Head of caudate nucleus (tissue), 42 donors: ENCODE measurements at places on chromosomes 3 and 15.

GRCh38 chr3:130425484-130425883, 80.0 kb downstream of the COL6A5 start:
- no peak for DNase-seq

DNA sequence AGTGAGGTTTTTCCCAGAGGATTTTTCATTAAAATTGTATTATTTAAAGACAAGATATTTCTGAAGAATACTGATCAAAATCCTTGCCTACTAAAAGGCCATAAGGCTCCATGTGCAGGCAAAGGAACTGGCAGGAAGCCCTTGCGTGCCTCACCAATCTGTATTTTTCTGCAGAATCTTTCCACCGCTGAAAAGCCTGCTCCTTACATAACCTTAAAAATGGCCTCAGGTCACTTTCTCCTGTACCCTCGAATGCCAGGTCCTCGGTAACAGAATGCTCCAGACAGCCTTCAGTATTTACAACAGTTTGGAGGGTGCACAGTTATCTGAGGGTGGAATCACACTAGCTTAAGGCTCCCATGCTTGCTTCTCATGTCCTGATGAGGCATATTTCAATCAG, 3.2 kb downstream of the MORC1 start:
- no peak for DNase-seq

GRCh38 chr3:30258426-30259392, 347.7 kb upstream of the TGFBR2 start:
- DNase-seq = no peak

GRCh38 chr15:29377161-29377560, 107.5 kb upstream of the NSMCE3 start:
- DNase-seq = no peak

DNA sequence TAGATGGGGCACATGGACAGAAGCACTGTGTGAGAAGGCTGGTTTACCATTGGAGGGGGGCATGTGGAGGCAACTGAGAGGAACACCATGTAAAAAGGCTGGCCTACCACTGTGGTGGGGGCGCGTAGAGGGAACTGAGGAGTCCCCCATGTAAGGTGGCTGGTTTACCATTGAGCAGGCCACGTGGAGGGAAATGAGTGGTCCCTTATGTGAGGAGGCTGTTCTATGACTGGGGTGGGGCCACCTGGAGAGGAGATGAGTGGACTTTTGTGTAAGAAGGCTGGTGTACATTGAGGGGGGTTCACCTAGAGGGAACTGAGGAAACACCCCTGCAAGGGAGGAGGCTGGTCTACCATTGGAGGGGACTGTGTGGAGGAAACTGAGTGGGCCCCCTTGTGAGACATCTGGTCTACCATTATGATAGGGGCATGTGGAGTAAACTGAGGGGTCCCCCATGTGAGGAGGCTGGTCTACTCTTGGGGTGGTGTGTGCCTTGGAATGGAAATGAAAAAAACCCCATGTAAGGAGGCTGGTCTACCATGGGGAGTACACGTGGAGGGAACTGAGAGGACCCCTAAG, 156.9 kb downstream of the FBLN2 start:
- DNase-seq = peak; percentile 6

GRCh38 chr15:62964251-62964650, 78.3 kb upstream of the TPM1 start:
- DNase-seq = no peak

- DNase-seq = no peak
These were observed 116.5 kb downstream of the SLC9A9 start for GRCh38 chr3:143731776-143732175.

DNA sequence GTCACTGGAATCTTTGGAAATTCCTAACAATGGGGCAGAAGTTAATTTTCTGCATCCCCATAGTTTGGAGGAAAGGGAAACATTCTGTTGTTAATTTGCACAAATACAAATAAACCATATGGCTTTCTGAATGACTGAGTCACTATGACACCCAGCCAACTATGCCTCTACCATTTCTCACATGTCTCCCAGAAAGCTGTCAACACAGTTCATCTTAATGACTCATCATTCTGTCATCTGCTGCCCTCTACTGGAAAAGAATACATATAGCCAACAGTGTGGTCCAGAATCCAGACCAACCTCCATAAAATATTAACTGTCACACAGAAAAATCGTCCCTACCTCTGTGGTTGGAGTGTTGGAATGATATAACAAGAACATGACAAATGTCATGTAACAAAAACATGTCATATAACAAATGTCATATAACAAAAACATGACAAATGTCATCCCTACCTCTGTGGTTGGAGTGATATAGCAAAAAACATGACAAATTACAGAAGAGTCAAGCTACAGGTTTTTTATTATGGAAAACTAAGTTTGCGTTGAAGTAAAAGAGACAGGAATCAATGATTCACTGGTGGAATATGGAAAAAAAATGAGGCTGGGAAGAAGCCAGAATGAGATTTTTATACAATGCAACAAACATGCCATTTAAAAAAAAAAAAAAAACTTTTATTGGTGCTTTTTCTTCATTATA, 47.7 kb upstream of the GYG1 start:
- DNase-seq = no peak

GRCh38 chr3:117995842-117996437, 1038.7 kb downstream of the IGSF11 start:
- DNase-seq = no peak

DNA sequence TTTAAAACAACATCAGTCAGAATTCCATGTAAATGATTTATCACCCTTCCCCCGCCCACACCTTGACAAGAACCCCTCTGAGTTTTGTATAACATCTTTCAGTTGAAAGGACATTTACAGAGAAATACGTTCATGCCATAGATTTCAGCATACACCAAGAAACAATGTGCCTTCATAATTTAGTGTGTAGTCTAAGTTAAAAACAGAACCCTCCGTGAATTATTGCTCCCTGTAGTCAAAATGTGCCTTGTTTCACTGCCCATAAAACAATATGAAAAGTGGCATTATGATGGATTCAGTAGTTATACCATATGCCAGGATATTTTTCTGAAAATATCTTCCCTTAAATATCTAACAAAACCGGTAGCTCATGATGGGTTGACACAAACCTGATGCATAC, 953.9 kb downstream of the GBE1 start:
- no peak for DNase-seq

- DNase-seq = no peak
These were observed 32.6 kb downstream of the ATP2C1 start for GRCh38 chr3:130926504-130926903.

DNA sequence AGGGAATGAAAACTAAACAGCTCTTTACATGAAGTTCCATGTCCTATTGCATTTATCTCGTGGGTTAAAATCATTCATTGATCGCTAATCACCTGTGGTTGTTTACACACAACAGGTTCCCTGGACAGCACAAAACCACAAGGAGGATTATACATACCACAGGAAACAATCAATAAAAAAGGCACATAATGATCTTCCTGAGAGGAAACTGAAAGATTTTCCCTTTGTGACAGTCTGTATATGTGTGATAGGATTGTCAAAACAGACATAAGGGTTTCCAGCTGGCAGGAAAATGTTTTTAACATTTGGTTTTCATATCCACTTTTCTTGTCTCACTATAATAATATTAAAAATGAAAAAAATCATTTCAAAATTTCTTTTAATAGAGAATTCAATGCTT, 541.8 kb downstream of the NLGN1 start:
- no peak for DNase-seq

GRCh38 chr3:126917232-126917804, 65.6 kb upstream of the PLXNA1 start:
- DNase-seq = no peak

DNA sequence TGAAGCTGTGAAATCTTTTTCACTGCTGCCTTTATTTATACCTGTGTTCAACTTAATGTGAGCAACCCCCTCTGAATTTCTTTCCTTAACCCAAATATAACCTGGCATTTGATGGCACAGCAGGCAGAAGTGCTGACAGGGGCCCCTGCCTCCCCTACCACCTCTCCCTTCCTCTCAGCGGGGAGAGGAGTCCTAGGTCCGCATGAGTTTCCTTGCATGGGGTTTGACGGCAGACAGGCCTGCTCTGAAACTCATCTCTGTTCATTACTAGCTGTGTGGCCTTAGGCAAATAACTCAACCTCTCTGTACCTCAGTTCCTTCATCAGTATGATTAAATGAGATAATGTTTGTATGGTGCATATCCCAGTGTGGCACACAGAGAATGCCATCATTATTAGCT, 79.7 kb downstream of the SEC22A start:
- no peak for DNase-seq

DNA sequence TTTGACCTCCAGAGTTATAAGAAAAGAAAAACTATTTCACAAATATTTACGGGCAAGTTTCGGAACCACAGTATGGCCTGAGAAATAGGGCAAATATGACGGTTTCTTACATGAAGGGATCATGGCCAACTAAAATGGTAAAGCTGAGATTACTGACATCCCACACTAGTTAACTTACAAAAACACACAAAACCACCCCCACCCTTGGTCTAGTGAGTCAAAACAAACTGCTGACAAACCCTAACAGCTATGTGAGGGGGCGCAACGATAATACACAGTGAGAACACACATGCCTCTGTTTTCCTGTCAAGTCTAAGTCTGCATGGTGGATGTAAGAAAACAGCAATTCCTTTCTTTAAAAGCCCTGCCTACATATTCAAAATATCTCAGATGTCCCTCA, 32.3 kb downstream of the CBLB start:
- DNase-seq = no peak

DNA sequence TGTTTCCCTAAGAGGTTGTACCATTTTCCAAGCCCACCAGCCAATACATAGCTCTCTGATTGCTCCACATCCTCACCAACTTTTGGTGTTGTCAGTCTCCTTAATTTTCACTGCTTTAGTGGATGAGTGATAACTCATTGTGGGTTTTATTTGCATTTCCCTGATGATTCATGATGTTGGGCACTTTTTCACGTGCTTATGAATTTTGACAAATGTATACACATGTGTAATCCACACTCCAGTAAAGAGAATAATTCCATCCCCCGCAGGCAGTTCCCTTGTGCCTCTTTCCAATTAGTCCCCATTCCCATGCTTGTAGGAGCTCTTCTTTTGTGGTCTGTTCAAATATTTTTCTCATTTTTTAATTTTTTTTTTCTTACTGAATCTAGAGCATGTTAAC, 52.4 kb downstream of the ANP32A start:
- no peak for DNase-seq

DNA sequence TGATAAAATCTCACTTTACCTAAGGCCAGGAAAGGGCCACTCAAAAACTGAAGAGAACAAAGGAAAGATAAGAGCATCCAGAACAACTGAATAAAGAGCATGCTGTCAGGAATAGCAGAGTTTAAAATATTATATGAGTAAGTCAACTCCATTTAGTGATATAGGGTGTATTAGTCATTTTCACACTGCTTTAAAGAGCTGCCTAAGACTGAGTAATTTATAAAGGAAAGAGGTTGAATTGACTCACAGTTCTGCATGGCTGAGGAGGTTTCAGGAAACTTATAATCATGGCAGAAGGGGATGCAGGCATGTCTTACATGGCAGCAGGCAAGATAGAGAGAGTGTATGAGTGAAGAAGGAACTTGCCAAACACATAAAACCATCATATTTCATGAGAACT, 778.0 kb upstream of the NECTIN3 start:
- no peak for DNase-seq

- no peak for DNase-seq
These were observed 85.8 kb downstream of the KCNAB1 start for GRCh38 chr3:156206157-156206556.

- no peak for DNase-seq
These were observed 52.4 kb downstream of the ONECUT1 start for GRCh38 chr15:52737720-52738119.

GRCh38 chr3:105885256-105885655, 16.4 kb upstream of the CBLB start:
- no peak for DNase-seq

DNA sequence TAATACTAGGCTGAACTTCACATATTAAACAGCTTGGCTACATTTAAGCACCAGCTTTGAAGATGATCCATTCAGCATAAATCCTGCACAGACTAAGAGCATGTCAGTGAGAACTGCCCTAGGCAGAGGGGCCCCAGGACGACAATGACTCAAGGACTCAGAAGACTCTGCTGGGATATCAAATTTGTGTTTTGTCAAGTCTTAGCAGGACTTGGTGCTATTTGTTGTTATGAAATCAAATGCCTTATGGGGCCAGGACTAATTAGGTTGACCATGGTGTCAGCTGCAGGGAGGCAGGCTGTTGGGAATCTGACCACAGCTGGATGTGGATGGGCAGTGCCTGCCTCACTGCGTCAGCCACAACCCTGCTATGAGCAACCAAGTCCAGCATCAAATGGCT, 91.8 kb downstream of the RYR3 start:
- DNase-seq = no peak

- no peak for DNase-seq
These were observed 3.5 kb downstream of the PLA1A start for GRCh38 chr3:119601154-119601553.

GRCh38 chr15:88747631-88748030, 55.6 kb upstream of the ACAN start:
- no peak for DNase-seq

DNA sequence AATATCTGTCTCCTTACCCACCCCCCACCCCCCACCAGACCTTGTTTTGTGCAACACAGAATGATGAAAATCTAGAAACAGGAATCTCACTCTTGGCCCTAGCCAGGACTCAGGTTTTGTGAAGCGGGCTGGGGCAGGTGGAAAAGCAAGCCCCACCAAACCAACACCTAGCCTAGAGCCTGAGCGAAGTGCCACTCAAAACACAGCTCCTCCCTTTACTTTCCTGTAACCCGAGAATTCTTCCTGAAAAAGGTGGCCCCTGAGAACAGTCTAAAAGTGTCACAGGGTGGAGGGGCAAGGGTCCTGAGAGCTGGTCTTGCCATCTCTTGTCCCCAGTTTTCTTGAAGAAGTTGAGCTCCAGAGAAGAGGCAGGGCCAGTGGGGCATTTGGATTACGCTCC, 17.4 kb upstream of the RPUSD3 start:
- no peak for DNase-seq

- no peak for DNase-seq
These were observed 84.6 kb downstream of the GREM1 start for GRCh38 chr15:32802286-32802936.

GRCh38 chr3:134037168-134037567, 7.4 kb upstream of the SLCO2A1 start:
- DNase-seq = no peak

- DNase-seq = no peak
These were observed 59.9 kb downstream of the AP4E1 start for GRCh38 chr15:50968353-50968752.

- no peak for DNase-seq
These were observed 294.1 kb downstream of the NTRK3 start for GRCh38 chr15:87962428-87962827.

- DNase-seq = no peak
These were observed 38.8 kb downstream of the BHLHE40 start for GRCh38 chr3:5017925-5018531.

- no peak for DNase-seq
These were observed 68.0 kb downstream of the GMPS start for GRCh38 chr3:155938409-155938808.
